Activated CD8-positive, alpha-beta memory T cell treated with anti-CD3 and anti-CD28 coated beads, Interleukin-2, amount 50 U/mL, for 48 hours (primary cell): ENCODE measurements at places on chromosomes 5 and 9.
A peak's percentile ranks its signal among the peaks of the same experiment; 100 is the strongest.

DNA sequence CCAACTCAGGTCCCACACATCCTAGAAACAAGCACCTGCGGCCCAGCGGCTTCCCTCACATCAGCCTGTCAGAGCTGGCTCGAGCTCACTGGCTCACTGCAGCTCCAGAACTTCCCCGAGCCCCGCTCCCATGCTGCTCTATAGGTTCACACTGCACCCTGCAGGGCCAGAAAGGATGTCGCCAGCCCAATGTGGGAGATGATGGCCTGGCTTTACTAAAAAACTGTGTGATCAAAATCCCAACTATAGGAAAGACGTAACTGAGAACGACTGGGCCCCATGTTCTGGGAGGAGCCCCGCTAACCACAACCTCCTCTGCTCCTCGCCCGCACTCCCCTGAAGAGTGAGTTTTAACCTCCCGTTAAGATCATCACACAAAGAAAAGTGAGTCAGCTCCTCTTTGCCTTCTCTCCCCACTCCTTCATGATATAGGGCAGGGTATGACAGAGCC is 4.6 kb downstream of the SURF4 start:
- DNase-seq = peak; percentile 86

- no peak for DNase-seq
Measured at GRCh38 chr5:39774605-39775004, 349.8 kb upstream of the DAB2 start.

- peak; percentile 39 for DNase-seq
Measured at GRCh38 chr9:114314256-114314867, 8.5 kb upstream of the ORM1 start.

DNA sequence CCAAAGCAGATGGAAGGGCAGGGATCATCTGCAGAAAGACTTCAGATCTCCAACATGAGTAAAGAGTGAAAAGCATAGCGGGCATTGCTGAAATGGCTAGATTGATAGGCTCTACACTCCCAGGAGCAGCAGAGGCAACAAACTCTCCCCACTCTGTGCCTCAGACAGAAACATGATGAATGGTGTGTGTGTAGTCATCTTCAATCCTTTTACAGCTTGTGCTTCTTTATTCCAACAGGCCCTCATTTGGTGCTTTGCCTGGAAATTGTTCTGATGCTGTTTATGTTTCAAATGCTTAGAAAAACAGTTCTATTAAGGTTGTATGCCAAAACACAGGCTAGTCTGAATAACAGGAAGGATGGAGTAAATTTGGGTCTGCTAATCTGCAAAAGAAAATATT is 176.2 kb downstream of the DMRTA1 start:
- no peak for DNase-seq

DNA sequence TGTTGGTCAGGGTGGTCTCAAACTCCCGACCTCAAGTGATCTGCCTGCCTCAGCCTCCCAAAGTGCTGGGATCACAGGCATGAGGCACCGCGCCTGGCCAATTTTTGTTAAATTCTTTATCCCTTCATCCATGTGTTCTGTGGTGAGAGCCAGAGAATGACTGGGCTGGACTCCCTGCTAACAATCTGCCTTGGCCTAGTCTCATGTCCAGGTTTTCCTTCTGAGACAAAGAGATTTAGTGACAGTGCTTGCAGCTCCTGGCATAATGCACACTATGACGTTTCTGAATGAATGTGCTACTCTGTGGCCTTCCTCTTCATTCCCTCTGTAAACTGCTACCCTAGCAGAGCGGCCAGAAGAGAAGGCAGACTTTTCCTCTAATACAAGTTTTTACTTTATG is 79.3 kb downstream of the FOXD1 start:
- DNase-seq = no peak

DNA sequence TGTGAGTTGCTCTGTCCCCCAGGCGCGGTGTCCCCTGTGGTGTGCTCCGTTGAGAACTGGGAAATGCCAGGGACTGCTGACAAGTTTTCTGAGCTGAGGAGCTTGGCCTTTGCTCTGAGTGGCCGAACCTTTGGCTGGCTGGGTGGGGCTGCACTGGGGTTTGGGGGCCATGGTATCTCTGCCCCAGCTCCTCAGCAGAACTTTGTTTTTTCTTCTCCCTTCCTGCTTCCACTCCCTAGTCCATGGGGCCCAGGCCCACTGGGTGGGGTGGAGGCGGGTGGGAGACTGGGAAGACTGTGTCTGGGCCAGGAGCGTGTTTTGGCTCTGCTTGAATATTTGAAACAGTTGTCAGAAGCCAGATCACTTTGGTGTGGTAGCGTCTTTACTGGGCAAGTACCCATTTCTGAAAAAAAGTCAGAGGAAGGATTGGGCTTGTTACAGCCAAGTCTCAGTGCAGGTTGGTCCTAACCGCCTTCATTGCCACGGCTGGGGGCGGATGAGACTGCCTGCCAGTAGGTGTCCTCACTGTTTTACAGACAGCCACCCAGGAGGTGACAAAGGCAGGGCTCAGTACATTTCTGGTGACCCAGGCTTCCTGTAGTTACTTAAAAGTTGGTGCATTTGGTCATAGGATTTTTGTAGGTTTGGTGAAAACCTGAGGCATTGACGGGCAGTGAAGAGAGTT is 92.7 kb downstream of the DAB2IP start:
- peak; percentile 58 for DNase-seq

- no peak for DNase-seq
Measured at GRCh38 chr5:164763206-164763605, 1257.8 kb downstream of the MAT2B start.

- DNase-seq = no peak
Measured at GRCh38 chr9:124392254-124392870, 22.9 kb downstream of the PSMB7 start.

- DNase-seq = no peak
Measured at GRCh38 chr9:114278881-114279570, 43.9 kb upstream of the ORM1 start.

- no peak for DNase-seq
Measured at GRCh38 chr5:177232761-177233160, 70.8 kb downstream of the RAB24 start.

- DNase-seq = peak; percentile 57
Measured at GRCh38 chr9:26723486-26723885, 169.1 kb downstream of the CAAP1 start.

- no peak for DNase-seq
Measured at GRCh38 chr9:125133403-125134329, 9.7 kb downstream of the SCAI start.
